ENCODE measurements at places on chromosomes 7 and 10.

DNA sequence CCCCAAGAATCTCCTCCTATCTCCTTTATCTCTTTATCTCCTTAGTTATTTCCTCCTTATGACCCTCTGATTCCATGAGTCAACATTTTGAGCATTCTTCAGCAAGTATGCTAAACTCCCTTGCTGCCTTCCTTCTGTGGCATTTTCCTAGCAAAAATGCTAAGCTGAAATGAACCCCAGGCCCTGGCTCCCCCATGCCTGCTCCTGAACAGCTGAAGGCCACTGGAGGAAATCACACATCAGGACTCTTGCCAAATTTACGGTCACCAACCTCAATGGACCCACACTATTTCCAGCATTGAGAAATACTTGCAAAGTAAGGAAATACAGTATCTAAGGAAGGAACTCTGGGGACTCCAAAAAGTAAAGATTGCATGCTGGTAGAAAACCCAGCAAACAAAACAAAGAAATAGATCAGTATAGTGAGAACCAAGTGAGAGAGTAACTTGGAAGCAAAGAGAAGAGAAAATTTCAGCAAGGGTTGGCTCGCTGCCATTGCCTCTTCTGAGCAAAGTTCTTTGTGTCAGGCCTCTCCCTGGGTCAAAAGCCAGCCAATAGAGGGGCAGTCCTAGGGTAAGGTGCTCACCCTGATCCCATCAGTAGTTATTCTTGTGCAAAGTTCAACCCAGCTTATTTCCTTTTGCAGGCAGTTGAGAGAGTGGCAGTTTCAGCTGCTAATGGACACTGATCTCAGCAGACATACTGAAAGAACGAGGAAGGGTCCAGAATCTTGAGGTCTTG lies 5.1 kb upstream of the PLEKHS1 start:
- DNase-seq, result no peak

GRCh38 chr7:143487566-143487965 lies 9.9 kb downstream of the TAS2R41 start:
- DNase-seq, result no peak

DNA sequence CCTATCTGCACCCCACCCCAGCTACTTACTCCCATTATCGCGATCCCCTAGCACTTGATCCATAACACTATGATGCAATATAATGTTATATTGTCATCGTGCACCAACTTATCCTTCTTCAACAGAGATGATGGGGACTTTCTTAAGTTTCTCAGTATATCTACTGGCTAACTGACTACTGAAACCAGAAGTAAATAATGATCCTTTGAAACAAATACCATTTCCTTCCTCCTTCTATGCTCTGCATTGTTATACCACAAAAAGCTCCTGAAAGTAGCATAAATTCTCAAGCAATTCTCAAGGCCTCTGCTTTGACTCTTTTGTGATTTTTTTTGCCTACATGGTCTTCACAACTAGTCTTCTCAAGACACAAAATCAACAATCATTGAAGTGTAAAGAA lies 68.9 kb downstream of the HTR7 start:
- DNase-seq, result no peak

GRCh38 chr10:125871338-125871737 lies 9.8 kb downstream of the DHX32 start:
- DNase-seq, result no peak

DNA sequence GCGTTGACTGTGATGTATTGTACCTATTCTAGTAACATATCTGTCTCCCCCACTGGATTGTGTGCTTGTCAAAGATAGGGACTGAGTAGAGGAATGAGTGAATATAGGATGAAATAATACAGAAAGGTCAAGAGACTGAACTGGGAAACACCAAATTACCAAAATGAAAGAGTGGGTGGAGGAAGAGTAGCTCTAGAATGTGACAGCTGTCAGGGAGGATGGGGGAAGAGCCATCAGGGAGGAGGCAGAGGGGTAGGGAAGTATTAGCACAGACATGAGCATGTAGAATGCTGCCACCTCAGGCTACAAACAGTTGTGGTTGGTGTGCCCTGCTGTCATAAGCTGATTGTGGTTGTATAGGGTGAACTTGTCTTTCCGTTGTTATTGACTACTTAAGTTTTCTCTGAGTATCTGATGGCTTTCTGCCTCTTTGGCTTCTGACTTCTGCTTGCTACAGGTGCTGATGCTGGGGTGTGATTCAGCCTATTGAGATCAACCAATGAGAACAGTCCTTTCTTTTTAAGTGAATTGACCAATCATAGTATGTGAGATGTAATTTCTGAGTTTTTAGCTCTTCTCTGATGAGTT lies 5.6 kb downstream of the CCSER2 start:
- DNase-seq, result peak; percentile 40

GRCh38 chr7:23331132-23331531 lies 32.0 kb downstream of the MALSU1 start:
- no peak for DNase-seq

DNA sequence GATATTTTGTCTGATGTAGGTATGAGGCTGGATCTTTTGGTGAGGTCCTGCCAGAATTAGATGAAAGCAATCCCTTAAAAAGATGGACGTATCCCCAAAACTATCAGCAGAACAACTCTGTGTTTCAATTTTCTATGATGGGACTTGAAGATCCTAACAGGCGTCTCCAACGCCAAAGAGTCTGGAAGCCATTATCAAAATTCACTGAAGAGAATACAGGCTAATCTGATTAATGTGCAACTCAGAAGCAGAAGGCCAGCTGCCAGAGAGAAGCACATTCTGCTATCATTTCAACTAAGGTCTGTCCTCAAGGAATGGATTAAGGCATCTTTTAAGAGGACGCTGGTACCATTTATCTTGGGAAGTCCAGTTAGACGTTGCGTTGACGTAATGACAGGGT lies 119.7 kb downstream of the FGFR2 start:
- no peak for DNase-seq

- DNase-seq, result no peak
Observed at GRCh38 chr7:42597300-42597699, 314.6 kb downstream of the C7orf25 start.

- DNase-seq, result no peak
Observed at GRCh38 chr10:79488870-79489269, 23.5 kb upstream of the EIF5AL1 start.

DNA sequence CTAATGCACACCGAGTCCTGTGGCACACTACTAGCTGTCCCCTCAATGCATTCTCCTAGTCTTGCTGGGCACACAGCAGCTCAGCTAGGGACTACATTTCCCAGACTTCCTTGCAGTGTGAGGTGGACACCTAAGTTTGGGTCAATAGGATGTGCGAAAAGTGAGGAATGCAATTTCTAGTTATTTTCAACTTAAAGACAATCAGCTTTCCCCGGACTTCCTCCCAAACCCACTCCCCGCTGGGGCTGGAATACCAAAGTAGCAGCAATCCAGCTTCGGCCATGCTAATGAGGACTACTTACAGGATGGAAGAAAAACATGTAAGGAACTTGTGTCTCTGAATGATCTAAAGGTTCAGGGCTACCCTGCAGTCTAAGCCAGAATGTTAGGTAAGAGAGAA lies 286.4 kb upstream of the LRRN3 start:
- DNase-seq, result no peak

DNA sequence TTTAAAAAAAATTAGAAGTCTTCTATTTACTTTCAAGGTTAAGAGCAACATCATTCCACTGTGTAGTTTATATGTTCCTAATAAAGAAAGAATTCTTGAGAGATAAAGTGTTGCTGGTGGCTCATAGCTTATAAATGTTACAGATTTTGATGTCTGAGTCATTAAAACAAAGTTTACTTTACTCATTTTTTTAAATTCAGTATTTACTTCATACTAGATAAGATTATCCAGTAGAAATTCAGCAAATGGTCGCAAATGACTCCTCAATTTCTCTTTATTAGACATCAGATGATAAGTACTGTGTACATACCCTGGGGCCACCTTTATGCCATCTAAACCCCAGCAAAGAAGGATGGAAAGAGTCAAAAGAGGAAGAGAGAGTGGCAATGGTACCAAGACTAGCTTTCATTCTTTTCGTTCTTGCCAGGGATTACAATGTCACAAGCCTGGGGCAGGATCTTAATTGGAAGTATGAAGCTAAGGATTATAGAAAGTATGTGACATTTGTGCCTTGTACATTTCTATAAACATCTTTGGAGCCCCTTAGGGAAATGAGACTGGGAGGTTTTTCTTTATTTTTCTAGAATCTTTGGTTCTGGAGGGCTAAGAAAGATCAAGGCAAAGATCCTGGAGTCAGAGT lies 206.1 kb downstream of the CHRM2 start:
- DNase-seq, result no peak

DNA sequence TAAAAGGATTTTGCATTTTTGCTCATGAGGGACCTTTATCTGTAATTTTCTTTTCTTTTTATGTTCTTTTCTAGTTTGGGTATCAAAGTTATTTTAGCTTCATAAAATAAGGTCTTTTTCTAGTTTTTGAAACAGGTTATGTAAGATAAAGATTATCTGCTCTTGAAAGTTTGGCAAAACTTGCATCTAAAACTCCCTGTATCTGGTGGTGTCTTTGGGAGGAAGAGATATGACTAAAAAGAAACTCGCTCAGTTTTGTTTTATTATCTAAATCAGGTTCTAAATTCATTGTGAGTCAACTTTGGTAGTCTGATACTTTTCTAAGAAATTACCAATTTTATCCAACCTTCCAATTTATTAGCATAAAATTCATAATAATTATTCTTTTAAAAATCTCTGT lies 55.1 kb downstream of the VCL start:
- no peak for DNase-seq

GRCh38 chr7:99562832-99563231 lies 4.4 kb downstream of the ZNF655 start:
- no peak for DNase-seq

- no peak for DNase-seq
Observed at GRCh38 chr7:129525225-129525862, 23.0 kb downstream of the SMKR1 start.

DNA sequence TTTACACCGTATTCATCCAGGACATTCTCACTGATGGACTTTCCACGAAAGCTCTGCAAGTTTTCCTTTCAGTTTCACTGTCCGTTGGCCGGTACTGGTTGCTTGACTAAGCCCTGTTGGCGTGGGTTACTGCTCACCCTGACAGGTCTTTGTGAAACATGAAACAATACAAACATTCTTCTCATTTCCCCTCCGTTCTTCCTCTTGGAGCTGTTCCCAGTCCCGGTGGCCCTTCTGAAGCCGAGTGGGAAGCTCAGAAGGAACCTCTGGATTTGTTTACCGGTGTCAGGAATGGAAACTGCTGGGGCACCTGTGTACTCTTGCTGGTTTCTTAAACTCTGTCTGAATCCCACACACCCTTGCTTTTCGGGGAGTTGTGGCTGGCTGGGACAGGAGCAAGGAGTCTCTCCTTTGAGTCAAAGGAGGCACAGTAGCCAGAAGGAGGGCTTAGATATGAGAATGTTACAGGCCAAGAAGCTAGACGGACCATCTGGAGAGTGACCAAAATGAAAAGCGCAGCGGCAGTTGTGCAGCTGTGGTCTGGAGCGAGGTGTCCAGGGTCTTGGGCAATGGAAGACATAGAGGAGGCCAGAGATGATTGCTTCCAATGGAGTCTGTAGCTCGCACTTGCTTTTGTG lies 45.7 kb downstream of the LYZL2 start:
- DNase-seq, result no peak

DNA sequence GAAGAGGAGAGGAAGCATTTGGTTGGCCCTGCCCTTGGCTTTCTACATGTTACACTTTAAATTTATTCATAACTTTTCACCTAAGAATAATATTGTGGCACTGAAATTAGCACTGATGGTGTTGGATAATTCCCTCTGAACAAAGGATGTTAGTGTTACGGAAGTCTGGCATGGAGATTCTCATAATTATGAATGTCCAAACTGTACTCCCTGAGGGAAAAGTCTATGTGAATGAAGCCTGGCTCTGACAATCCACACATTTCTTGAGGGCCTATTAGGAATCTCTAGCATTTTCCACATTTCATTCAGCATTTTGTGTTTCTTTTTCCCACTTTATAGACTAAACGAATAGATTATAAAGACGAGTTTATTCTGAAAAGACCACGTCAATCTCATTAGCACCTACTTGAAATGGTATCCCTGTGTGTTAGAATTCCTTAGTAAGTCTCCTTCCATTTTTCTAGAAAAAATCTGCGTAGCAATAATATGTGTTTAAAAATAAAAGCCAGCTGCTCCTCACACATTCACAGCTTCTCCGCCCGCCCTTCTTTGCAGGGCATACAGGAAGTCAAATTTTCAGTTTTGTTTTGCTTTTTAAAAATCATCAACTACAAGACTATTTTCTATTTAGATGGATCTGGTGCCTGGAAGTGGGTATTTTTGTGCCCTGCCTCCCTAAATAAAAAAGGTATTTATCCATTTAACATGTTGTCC lies 131.8 kb upstream of the PALS2 start:
- no peak for DNase-seq

DNA sequence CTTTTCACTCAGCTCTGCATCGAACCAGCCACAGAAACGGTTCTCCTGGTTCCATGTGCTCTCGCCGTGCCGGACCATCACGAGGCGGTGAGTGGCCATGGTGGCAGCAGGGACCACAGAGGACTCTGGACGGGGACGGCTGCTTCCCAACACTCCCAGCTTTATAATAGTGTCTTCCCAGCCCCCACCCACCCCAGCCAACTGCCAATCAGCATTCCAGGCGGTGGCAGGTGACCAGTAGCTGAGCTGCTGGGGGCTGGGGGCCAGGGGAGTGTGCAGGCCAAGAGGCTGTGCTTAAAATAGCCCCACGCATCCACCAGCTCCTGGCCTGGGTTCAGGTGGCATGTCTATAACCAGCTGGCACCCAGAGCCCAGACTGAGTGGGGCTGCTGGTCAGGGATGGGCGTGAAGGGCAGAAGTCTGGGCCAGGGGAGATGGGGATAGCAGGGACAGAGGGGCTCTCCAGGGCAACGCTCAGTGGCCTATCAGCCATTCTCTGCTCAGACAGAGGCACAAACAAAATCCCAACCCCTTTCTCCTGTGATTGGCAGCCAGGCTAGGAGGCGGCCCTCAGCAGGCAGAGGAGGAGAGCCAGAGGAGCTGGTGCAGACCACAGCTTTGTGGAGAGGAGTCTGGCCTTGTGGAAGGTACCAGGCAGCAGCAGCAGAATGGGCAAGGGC lies at the start of gene PGAM2:
PGAM2 (minus strand) TSS at position 137 of the 680 bp plus-strand sequence; CDS start at position 99, 38 bp downstream.
- DNase-seq, result no peak

- DNase-seq, result no peak
Observed at GRCh38 chr10:70595566-70596016, 7.0 kb downstream of the PRF1 start.

DNA sequence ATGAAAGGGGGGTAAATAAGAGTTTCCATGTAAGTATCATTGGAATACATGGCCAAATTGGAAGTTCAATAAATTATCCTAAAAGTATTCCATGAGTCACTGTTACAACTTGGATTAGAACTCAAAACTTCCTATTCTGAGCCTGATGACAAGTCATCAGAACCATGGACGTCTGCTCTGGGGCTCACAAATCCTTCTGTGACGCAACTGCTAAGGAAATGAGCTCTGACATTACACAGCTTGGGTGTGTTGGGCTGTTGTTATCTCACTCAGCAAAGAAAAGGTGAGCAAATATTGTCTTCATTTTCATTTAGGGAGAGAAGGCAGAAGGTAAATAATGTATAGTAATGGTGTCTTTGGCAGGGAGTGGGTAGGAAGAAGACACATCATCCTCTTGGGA lies 214.8 kb upstream of the ADO start:
- DNase-seq, result no peak

All from stimulated activated CD8-positive, alpha-beta memory T cell treated with anti-CD3 and anti-CD28 coated beads, Interleukin-7, amount 100 ng/mL, for 1 hour (primary cell).